ENCODE measurements at places on chromosomes 4 and X. TPM values are rescaled to one million over a fixed set of nuclear protein-coding genes. Genes with fewer than 3 reads are reported as not detected.

The AKAP14 gene
- total RNA-seq = 0.28 TPM

The C4orf54 gene
- not detected for total RNA-seq

The CFAP47 gene
- total RNA-seq = 0.05 TPM

The GATA1 gene
- total RNA-seq = 0.23 TPM

The C4orf50 gene
- total RNA-seq = under 0.01 TPM

Measured in Panc1 (cell line).